ENCODE measurements at places on chromosomes 2 and 18.

DNA sequence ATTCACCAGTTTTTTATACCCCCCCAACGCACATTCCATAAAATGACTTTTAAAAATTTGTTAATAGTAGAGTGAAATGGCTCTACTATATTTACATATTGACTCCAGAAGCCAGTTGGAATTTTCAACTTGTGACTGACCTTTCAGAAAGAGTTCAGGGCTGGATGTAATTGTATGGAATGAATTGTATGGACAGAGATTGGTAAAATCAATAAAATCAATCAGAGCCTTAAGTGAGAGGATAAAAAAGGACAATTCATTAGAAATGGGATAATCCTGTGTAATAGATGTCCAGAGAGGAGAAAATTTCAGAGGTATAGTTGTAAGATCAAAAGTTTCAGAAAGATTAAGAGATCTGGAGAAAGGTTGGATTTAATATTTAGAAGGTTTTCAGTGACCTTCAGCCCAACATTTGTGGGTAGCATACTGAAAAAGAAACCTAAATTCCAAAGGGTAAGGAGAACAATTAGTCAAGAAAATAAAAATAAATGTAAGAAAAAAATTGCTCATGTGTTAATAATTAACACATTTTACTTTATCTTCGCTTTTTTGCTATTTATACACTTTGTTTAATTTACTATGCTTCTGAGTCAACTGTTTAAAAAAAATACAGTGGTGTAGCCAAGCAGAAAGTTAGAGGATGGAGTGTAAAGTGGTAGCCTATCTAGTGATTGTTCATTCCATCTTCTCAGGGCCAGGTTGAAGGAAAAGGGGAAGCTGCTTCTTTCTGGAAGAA is 385.4 kb upstream of the TMEFF2 start:
- no peak for DNase-seq

GRCh38 chr18:58088691-58089065 is 44.7 kb downstream of the NEDD4L start:
- DNase-seq, result no peak

- no peak for DNase-seq
Observed at GRCh38 chr2:12031866-12032265, 285.4 kb downstream of the LPIN1 start.

DNA sequence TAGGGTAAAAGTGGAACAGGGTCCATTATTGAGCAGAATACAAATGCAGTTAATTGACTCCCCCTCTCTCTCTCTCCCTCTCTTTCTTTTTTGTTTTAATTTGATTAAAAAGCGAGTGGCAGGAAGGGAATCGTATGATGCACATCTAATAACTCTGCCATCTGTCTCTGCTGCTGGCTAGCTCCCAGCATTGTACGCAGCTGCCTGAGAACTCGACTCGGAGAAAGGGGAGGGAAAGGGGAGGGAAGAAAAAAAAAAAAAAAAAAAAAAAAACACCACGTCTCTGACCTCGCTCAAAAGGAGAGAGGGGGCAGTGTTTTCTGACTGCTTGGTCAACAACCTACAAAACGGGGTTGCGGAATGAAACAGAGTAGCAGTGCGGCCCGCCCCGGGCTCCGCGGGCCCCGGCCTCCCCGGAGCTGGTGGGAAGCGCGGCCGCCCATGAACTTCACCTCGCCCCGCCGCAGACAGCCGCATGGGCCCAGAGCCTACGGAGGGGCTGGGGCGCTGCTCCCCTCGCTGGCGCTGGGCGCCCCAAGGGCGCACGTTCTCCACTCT is 265.7 kb downstream of the TCF4 start:
- DNase-seq, result no peak

DNA sequence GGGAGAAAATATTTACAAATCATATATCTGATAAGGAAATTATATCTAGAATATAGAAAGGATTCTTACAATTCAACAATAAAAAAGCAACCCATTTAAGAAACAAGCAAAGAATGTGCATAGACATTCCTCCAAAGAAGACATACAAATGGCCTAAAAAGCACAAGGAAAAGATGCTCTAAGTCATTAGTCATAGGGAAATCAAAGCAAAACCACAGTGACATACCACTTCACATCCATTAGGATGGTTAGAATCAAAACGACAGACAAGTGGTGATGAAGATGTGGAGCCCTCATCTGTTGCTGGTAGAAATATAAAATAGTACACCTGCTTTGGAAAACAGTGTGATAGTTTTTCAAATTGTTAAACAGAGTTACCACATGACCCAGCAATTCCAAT is 48.2 kb downstream of the MAPRE2 start:
- no peak for DNase-seq

DNA sequence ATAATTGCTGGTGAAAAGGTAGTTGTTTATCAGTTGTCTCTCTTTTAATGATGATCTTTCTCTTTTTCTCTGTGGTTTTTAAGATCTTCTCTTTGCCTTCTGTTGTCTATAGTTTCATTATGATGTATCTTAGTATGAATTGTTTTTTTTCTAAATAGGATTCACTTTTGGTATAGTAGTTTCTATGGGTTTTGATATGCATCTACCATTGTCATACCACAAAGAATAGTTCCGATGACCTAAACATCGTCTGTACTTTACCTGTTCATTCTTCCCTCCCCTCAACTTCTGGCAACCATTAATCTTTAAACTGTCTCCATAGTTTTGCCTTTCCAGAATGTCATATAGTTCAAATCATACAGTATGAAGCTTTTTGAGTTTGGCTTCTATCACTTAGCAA is 19.6 kb downstream of the RDH14 start:
- no peak for DNase-seq

GRCh38 chr2:164747783-164748433 is 93.7 kb downstream of the COBLL1 start:
- DNase-seq, result no peak

GRCh38 chr2:71215447-71215846 is 11.5 kb downstream of the PAIP2B start:
- DNase-seq, result no peak

- no peak for DNase-seq
Observed at GRCh38 chr2:201926067-201926466, 107.6 kb upstream of the FZD7 start.

DNA sequence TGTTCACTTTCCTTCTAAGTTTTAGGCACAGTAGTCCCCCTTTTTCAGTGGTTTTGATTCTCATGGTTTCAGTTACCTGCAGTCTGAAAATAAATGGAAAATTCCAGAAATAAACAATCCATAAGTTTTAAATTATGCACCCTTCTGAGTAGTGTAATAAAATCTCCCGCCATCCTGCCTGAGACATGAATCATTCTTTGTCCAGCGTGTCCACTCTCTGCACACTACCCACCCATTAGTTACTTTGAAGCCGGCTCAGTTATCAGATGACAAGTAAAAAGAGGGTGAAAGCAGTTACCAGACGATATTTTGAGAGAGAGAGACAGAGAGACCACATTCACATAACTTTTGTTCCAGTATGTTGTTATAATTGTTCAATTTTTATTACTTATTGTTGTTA is 400.5 kb downstream of the TMX3 start:
- no peak for DNase-seq

DNA sequence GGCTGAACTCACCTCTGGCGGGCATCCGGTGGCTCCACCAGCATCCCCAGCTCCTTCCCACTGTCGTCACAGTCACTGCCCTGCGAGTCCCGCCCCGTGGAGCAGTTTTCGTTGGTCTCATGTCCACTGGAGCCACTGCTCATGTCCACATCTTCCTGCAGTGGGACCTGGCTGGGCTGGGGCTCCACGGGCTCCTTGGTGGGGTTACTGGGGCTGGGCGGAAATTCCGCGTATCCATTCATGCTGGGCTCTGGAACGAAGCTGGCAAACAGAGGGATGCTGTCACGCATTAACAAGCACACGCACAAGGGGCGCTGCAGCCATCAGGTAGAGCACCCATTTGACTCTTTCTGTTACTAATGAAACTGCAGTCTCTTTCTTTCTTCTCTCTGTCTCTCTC is 10.7 kb downstream of the PER2 start:
- DNase-seq, result no peak

DNA sequence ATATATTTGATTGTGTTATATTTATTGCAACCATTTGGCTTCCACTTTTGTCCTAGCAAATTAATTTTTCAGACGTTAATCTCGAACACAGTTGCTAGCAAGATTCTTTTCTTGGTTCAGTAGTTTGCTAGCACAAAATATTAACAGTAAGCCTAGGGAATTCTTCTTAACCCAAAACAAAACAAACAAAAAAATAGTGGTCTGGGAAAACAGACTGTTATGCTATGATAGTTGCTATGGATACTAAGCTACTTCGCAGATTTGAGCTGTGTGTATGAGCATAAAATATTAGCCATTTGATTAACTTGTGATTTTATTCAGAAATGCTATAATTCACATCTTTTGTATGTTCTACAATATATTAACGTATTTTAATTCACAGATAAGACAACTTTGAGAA is 541.5 kb upstream of the NETO1 start:
- DNase-seq, result no peak

- no peak for DNase-seq
Observed at GRCh38 chr2:181363164-181363563, 94.0 kb upstream of the ITGA4 start.

DNA sequence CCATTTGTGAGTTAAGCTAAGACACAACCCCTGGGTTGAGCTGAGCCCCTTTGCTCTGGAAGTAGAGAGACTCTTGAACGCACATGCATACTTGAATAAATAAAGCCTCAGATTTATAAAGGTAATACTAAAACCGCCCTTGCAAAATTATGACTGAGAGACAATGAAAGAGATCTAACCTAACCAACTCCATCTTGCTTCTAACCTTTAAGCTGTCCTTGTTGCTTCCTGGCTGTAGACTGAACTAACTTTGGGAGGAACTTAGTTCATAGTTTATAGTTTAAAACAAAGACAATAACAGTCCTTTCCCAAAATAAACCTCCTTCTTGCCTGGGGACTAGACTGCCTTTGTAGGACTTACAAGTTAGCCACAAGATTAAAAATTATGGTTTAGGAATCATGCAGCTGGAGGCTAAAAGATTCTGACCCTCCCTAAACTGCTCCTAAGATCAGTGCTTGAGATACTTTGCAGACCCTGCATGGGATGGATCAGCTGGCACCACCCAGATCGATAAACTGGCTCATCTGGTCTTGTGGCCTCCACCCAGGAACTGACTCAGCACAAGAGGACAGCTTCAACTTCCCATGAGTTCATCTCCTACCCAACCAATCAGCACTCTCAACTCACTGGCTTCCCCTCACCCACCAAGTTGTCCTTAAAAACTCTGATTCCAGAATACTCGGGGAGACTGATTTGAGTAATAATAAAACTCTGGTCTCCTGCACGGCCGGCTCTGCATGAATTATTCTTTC is 240.2 kb upstream of the SLC14A2 start:
- DNase-seq, result no peak

- no peak for DNase-seq
Observed at GRCh38 chr18:27581296-27581904, 396.3 kb upstream of the CHST9 start.

DNA sequence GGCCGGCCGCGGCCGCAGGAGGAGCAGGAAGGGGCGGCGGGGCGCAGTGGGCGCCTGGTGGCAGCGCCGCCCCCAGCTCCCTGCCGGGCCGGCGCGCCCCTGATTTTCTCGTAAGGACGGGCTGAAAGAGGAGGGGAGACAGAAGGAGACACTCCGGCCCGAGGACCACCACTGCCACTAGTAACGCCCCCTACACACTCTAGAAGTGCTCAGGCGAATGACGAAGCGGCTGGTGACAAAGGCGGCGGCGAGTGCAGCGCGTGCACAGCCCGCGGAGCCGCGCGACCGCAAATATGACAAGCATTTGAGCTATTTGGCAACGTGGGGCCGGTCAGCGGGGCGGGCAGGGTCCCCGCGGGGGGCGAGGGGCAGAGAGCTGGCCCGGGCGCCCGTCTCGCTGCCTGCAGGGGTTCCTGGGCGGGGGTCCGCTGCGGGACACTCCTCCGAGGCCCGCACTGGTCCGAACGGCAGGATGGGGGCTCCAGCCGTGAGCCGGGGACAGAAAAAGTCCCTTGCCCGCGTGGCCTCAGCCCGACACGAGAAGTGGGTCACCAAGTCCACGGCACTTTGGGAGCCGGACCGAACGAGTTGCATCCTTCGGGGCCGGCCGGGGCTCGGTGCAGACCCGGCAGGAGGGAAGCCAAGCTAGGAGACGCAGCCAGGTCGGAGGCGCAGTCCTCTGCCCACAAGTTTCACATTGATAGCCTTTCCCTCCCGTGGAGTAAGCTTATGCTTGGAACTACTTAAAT is 524 bp upstream of the SERTAD2 start:
- peak; percentile 71 for DNase-seq

DNA sequence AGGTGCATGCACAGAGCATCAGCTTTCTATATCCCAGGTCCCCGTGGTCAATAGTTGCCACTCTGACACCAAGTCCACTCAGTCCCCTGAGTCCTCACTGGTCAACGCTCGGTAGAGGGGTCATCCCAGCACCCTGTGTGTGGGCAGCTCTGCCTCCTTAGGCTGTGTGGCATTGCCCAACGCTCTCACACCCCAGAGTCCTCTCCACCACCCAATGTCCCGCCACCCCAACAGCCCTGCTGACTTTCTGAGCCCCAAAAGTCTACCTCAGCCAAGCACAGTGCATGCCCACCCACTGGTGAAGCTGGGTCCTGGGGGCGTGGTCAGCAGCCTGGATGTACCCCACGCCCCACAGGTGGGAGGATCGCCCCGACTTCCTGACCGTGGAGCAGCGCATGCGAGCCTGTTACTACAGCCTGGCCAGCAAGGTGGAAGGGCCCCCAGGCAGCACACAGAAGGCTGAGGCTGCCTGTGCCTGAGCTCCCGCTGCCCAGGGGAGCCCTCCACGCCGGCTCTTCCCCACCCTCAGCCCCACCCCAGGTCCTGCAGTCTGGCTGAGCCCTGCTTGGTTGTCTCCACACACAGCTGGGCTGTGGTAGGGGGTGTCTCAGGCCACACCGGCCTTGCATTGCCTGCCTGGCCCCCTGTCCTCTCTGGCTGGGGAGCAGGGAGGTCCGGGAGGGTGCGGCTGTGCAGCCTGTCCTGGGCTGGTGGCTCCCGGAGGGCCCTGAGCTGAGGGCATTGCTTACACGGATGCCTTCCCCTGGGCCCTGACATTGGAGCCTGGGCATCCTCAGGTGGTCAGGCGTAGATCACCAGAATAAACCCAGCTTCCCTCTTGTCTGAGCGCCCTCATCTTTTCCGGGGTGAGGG is 25.9 kb downstream of the ZAP70 start:
- no peak for DNase-seq

DNA sequence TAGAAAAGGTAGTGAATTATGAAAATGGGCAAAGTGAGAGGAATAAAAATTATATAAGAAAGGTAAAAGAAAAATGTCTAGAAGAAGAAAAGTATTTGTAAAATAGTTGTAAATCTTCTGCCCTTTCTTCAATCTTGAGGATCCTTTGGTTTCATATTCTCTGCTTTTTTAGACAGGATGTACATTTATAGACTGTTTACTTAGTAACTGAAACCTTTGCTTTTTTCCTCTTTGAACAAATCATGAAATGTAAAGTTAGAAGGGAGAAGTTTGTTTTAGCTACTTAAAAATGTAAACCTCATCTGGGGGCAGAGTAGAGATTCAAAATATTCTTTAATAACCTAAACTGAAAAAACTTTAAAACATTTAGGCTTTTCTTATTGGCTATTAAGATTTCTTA is 150.4 kb upstream of the ITGA4 start:
- no peak for DNase-seq

DNA sequence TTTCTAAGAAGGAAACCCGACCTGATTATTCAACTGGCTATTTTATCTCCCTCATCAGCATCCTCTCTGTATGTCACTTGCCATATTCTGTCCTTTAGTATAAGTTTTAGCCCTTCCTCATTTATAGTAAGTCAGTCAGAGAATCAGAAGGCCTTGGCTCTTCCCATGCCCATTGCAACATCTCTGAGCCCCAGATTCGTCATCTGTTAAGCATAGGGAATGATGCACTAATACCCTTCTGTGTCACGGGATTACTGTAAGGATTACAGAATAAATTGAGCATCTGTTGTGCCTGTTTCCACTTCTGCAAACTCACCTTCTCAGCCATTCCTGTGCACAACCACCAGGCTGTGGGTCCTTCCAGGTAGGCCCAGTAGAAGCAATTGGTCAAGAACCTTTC is 258.1 kb upstream of the RAB12 start:
- no peak for DNase-seq
